ENCODE measurements at places on chromosomes 7 and 10.

DNA sequence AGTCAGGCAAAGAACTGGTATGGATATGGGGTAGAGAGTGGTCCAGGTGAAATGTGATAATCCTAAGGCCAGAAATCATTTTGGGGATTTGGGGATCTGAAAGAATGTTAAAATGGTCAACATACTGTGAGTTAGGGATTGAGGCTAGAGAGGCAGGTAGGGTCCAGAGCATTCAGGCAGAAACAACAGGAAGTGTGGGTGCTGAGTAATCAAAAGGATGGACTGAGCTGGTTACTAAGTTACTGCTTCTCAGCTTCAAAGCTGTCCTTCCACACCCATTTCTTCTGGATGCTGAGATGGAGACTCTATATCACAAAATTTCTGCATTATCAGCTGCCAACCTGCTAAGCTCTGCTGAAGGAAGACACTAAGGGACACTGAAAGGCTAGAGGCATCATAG lies 30.6 kb upstream of the PRKCQ start:
- DNase-seq, result no peak

DNA sequence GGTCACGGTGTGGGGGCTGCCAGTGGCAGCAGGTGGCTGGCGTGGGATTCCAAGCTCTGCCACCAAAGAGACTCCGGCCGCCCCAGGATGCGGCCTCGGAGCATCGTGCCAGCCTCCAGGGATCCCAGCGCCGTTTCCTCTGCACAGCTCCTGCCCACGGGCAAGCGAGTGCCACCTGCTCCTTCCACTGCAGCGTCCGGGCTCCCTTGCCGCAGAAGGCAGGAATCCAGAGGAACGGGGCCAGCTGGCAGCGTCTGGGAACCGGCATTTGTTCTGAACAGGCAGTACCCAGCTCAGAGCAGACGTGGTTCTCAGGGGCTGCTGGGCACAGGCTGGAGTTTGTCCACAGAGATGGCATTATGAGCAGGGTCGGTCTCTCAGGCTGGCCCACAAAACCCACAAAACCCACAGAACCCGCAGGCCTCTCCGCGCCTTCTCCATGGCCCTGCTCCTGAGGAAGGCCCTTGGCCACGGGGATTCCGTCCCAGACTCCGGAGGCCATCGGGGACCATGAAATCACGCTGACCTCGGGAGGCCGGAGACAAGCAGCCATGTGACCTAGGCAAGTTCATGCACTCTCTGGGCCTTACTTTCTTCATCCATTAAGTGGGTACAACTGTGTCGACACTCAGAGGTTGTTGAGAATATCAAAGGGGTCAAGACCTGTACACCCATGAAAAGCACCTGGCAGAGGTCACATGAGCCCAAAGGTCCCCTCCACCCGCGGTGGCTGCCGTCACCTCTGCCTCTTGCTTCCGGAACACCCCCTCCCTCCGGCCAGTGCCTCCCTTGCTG lies 72.1 kb upstream of the TNRC18 start:
- no peak for DNase-seq

GRCh38 chr10:25522946-25523608 lies 348.3 kb downstream of the GPR158 start:
- DNase-seq, result no peak

DNA sequence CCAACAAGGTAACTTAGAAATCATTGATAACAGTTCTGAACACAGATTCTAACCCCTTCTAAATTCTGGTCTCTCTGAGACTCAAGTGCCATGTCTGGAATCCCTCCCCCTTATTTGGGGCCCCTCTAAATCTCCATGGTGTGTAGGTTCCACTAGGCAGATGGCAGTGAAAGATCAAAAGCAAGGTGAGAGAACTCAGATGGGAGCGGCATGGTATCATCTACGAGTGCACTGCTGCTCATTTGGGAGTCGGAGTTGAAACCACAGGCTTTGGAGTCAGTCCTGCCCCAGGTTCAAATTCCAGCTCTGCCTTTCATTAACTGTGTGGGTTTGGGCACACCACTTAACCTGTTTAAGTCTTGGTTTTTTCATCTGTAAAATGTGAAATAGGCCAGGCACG lies 72.6 kb downstream of the MTURN start:
- no peak for DNase-seq

- DNase-seq, result no peak
Measured at GRCh38 chr10:83983578-83984255, 155.6 kb upstream of the GHITM start.

DNA sequence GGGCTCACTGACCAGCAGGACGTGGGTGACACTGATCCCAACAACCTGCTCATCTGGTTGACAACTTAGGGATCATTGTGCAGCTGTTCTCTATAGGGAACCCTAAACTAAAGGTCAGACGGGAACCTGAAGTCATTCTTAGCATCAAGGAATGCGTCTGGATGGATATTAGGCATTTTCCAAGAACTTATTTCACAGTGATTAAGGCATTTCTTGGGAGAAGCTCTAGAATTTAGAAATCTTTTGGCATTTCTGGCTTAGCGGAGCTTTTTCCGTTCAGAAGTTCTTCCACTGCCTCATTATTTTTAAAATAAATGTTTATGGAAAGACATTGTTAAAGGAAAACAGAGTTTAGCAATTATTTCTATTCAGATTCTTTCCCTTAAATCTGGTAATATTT lies 303.3 kb upstream of the IGFBP3 start:
- DNase-seq, result no peak

GRCh38 chr10:130369645-130370381 lies 233.6 kb downstream of the GLRX3 start:
- no peak for DNase-seq

- no peak for DNase-seq
Measured at GRCh38 chr7:30764030-30764975, 6.9 kb upstream of the MINDY4 start.

- DNase-seq, result no peak
Measured at GRCh38 chr10:77922566-77923179, 3.9 kb downstream of the DLG5 start.

- DNase-seq, result no peak
Measured at GRCh38 chr10:7311218-7311849, 99.5 kb downstream of the SFMBT2 start.

DNA sequence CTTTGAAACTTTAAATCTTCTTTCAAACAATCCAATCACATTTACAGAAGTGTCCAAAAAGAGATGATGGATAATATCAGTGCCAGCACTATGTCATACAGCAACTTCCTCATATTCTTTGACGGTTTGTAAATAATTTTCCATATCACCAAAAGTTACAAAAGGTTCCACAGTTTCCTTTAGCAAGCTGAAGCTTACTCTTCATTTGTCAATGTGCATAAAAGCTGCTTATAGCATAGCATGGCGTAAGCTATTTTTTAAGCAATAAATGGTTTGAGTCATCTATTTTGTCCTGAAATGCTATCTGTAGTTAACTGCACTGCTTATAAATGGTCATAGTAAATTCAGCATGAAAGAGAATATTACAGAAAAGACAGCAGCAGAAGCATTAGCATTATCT lies 95.1 kb downstream of the ETV1 start:
- DNase-seq, result peak; percentile 23

- DNase-seq, result no peak
Measured at GRCh38 chr7:32093415-32094408, 23.5 kb upstream of the PDE1C start.

GRCh38 chr10:110834629-110835301 lies 37.0 kb upstream of the PDCD4 start:
- no peak for DNase-seq

DNA sequence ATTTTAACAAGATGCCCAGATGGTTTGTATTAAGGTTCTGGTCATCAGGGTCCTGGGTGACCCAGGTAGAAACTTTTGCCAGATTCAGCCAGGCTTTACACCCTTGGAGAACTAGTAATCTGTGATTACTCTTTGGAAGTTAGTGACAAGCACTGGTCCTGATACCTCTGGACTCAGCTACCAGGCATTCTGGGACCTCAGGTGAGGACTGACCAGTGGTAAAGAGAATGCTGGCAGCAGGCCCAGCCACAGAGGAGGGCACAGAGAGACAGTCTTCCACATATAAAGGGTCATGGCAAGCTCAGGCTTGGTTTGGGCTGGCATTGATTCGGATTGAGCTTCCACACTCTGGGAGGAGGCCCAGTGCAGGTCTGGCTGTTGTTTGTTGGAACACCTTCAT lies 112.0 kb upstream of the CHST15 start:
- DNase-seq, result no peak

DNA sequence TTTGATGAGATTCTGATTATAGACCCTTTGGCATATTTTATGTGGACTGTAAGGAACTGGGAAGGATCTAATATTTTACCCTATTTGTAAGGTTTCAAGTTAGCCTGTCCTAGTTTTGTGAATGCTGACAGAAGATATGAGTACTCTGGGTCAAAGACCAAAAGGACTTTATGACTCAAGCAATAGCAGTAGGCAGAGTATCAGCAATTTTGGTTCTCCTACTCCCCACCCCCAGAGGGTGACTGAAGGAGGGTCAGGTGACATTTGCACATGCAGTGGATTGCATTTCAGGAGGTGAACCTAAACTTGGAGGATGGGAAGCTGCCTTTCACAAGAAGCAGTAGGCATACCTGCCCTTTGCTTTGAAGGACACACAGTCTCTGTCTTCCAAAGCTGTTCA lies 84.0 kb upstream of the KLF6 start:
- no peak for DNase-seq

GRCh38 chr7:157129200-157129599 lies 9.5 kb upstream of the UBE3C start:
- DNase-seq, result no peak

DNA sequence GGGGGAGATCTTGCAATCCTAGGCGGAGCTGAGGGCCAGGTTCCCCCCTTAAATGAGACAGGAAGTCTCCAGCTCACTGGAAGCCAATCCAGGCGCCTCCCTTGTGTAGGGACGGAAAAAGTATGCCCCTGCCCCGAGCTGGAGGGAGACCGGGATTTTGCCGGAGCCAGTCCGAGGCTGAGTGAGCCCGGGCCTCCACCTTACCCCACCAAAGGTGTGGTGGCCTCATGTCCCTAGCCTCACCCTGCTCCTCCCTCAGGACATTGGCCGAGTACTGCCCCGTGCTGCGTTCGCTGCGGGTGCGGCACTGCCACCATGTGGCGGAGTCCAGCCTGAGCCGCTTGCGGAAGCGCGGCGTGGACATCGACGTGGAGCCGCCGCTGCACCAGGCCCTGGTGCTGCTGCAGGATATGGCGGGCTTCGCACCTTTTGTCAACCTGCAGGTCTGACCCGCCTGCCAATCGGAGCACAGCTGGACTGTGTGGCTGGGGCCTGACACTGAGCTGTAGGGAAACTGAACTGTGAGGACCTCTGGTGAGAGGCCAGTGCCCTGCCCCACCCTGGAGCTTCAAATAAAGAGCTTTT lies 2.0 kb downstream of the FBXL15 start:
- DNase-seq, result peak; percentile 81

DNA sequence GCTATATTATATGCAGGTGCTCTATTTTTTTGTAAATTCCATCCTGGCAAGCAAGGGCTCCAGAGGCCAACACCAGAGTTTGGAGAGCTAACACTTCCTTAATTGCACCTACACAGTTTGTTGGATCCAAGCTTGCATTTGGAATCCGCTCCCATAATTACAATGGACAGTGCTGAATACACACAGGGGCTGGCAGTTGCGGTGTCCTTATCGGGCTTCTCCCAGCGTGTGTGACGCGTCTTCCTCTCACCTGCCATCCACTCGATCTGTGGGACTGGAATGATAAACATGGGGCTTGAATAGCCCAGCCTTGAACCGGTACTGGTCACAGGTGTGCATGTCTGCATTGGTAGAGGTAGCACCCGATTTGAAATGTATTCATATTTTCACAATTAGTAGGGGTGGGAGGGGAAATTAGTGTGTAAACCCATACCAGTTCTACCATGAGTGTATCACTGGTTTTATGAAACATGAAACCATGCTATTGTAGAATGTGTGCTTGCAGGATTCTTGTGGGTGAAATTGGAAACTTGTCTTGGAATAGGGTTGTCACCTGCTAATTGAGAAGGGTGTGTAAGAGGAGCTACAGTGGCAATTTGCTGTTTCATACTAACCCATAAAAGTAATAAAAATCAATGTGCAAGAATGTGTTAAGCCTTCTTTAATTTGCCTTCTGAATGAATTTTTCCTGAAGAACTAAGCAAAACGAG lies 316.5 kb downstream of the WDR11 start:
- no peak for DNase-seq

GRCh38 chr10:67666416-67667034 lies 29.5 kb downstream of the CTNNA3 start:
- no peak for DNase-seq

DNA sequence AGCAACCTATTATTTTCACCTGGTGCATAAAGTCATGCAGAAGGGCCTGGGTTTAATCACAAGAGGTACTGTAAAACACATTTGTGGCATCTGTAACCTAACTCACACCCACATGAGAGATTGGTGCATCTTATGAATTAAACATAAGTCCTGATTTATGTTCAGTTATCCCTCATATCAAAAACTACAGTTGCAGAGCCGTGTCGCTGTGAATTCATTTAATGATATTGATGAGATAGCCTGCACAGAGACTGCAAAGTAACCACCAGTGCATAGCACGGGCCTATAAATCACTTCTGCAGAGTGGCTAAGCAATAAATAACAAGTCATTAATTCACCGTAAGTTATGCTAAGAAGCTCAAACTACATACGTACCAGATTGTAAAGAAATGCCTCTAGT lies 178.2 kb downstream of the RELN start:
- DNase-seq, result no peak

DNA sequence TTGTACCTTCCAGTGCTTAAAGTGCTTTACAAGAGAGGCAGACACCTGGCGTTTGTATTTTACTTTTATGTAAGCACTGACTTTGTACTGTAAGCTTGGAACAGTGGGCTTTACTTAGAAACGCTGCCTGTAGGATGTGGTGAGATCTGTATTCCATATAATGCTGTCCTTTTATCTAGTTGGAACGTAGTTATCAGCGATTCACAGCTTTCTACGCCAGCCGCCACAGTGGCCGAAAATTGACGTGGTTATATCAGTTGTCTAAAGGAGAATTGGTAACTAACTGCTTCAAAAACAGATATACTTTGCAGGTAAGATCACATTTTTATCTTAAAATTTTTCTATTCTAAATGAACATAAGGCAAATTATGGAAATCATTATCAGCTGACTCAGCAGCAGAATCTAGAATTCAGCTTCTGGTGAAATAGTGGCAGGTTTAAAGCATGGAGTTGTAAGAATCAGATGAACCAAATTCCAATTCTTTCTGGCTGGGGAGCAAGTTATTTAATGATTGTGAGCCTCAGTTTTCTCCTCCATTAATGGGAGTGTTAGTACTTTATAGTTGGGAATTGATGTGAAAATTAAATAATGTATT lies 91.5 kb downstream of the CUL1 start:
- no peak for DNase-seq
